ENCODE measurements at places on chromosomes 16 and 17. TPM values are rescaled to one million over a fixed set of nuclear protein-coding genes. Genes with fewer than 3 reads are reported as not detected.
A peak's percentile ranks its signal among the peaks of the same experiment; 100 is the strongest.

GRCh38 chr17:70078549-70078948 is 3.5 kb downstream of the KCNJ16 start:
- no peaks in the 10 kb centered on the region for H3K36me3 ChIP-seq
- no peaks in the 10 kb centered on the region for H3K27me3 ChIP-seq
- H3K4me3 ChIP-seq = no peak overlapping the region
- no peak for DNase-seq
- no peak overlapping the region for H3K27ac ChIP-seq
- peaks cover 30% of the 10 kb centered on the region for H3K4me1 ChIP-seq

Gene ASIC2
- total RNA-seq = not detected

Gene IFT20
- 70.2 TPM for total RNA-seq

Gene CTNS
- total RNA-seq = 17.8 TPM

GRCh38 chr17:66542129-66542966 is 239.9 kb downstream of the PRKCA start:
- no peak for DNase-seq
- H3K27me3 ChIP-seq = no peaks in the 10 kb centered on the region
- H3K4me3 ChIP-seq = no peak overlapping the region

DNA sequence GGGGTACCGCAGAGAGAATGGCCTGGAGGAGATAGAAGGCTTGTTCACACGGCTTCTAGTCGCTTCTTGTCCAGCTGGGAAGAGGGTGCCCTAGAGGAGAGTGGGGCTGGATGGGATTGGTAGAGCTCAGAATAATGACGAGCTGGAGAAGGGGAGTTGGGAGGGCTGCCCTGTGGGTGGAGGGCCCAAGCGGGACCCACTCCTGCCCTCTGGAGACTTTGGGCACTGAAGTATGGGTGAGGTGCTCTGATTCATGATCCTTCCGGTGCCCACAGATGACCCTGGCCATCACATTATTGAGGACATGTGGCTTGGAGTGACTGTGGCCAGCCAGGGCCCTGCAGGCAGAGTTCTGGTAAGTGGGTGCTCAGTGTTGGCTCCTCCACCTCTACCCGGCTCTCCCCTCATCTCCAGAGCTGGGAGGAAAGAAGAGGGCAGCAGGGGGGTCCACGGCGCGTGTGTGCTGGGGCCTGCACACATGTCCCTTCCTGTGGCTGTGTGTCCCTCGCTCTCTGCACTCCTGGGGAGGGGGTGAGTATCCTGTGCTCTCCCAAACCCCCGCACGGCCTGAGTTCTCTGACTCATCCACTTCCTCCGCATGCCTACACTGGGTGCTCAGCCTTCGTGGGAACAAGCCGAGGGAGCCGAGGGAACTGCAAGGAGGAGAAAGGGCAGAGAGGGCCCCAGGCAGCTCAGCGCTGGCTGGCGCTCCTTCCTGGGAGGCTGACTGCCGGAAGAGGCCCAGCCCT is 8.5 kb downstream of the ITGA3 start:
- H3K27ac ChIP-seq = peak overlapping the region; percentile 98
- H3K27me3 ChIP-seq = no peaks in the 10 kb centered on the region
- H3K4me1 ChIP-seq = peaks cover 70% of the 10 kb centered on the region
- H3K4me3 ChIP-seq = peak overlapping the region; percentile 3

- no peak for DNase-seq
- H3K4me3 ChIP-seq = no peak overlapping the region
- no peaks in the 10 kb centered on the region for H3K27me3 ChIP-seq
- no peaks in the 10 kb centered on the region for H3K36me3 ChIP-seq
- H3K27ac ChIP-seq = no peak overlapping the region
Measured at GRCh38 chr16:19131825-19132218, 18.1 kb downstream of the ITPRIPL2 start.

- no peaks in the 10 kb centered on the region for H3K27me3 ChIP-seq
- DNase-seq = no peak
- no peaks in the 10 kb centered on the region for H3K36me3 ChIP-seq
- peaks cover 5% of the 10 kb centered on the region for H3K4me1 ChIP-seq
- H3K27ac ChIP-seq = no peak overlapping the region
Measured at GRCh38 chr17:62760059-62760944, 47.8 kb downstream of the MARCHF10 start.

DNA sequence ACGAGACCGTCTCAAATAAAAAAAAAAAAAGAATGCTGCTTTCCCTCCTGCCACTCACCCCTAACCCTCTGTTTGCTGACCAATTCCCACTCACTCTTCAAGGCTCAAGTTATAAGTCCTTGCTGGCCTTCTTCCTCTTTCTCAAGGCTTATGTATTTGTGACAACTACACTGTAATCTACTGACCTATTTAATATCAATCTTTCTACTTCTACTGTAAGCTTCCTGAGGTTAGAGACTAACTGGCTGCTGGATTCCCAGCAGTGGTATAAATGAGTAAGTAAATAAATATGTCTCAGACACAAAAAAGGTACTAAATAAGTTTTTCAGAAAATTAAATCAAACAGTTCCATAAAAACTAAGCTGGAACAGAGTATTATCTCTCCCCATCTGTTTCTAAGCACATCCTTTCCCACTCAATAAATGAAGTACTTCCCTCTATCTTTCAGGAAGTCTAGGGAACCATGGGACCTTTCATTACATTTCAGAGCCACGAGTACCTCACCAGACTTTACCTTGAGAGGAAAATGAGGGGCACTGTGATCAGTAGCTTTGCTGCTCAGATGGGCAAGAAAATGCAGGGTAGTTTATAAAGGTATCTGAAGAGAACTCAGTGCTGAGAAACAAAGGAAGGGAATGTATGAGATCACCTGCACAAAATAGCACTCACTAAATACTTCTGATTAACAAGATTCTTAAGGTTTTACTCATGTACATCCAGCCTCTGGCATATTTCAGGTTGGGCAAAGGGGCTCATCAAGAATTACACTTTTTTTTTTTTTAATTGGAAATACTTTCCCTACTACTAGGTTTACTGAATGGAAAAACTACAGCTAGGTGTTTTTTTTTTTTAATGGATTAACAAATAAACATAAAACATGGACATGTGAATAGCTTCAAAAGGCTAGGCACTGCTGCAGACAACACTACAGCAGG is 10.8 kb downstream of the SSH2 start:
- peak overlapping the region; percentile 95 for H3K27ac ChIP-seq
- H3K36me3 ChIP-seq = peaks cover 2% of the 10 kb centered on the region
- no peaks in the 10 kb centered on the region for H3K27me3 ChIP-seq
- peaks cover 13% of the 10 kb centered on the region for H3K4me1 ChIP-seq

GRCh38 chr17:81996232-81996756 is 18.9 kb downstream of the ASPSCR1 start:
- H3K4me1 ChIP-seq = peaks cover 11% of the 10 kb centered on the region
- no peak overlapping the region for H3K27ac ChIP-seq
- no peaks in the 10 kb centered on the region for H3K27me3 ChIP-seq
- DNase-seq = no peak
- H3K36me3 ChIP-seq = peaks cover 7% of the 10 kb centered on the region

Gene WDR45B
- 67.8 TPM for total RNA-seq

DNA sequence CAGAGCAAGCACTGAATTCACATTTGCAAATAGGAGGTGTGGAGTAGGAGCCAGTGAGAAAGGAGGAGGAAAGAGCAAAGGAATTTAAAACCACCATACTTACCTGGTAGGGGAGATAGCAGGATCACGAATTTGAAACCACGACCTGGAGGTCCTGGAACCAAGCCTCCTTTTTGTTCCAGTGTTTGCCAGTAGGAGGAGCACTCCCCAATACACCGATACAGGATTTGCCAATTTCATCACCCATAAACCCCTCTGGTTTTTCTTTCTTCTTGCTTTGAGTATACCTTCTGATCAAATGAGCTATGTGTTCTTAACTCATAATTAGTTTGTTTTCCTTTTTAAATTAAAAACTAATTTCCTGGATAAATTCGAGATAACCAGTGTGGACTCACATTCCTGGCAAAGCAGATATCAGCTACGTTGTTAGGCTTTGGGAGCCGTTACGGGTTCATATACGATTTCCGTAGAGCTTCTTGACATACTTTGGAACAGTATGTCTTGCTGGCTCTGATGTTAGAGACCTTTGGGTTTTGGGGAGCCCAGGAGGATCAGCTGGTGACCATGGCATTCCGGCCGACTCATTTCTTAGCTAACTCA is 22.7 kb downstream of the BCO1 start:
- H3K4me3 ChIP-seq = no peak overlapping the region
- DNase-seq = no peak
- no peaks in the 10 kb centered on the region for H3K36me3 ChIP-seq
- no peaks in the 10 kb centered on the region for H3K27me3 ChIP-seq
- no peak overlapping the region for H3K27ac ChIP-seq

- H3K27ac ChIP-seq = no peak overlapping the region
- no peak for DNase-seq
- no peaks in the 10 kb centered on the region for H3K4me1 ChIP-seq
- H3K4me3 ChIP-seq = no peak overlapping the region
Measured at GRCh38 chr16:71367241-71367976, 8.9 kb downstream of the CALB2 start.

Measured in chondrocyte (in vitro differentiated cells).